ENCODE measurements at places on chromosomes 4 and X.

- no peak for DNase-seq
Measured at GRCh38 chr4:159159611-159160010, 56.7 kb downstream of the RAPGEF2 start.

DNA sequence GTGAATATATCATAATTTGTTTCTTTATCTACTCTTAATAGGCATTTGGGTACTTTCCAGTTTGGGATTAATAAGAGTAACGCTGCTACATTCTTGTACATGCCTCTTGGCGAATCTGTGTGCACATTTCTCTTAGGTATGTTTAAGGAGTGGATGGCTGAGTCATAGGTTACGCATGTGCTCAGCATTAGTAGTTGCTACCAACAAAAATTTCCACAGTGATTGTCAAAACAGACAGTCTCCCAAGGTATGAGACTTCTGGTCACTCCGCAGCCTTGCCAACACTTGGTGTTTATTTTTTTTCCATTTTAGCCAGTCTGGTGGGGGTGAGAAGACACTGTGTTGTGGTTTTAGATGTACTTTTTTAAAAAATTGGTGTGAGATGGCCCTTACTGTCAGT, 44.6 kb downstream of the FGFBP1 start:
- peak; percentile 99 for DNase-seq

GRCh38 chr4:100366213-100366612, 151.6 kb downstream of the EMCN start:
- peak; percentile 59 for DNase-seq

DNA sequence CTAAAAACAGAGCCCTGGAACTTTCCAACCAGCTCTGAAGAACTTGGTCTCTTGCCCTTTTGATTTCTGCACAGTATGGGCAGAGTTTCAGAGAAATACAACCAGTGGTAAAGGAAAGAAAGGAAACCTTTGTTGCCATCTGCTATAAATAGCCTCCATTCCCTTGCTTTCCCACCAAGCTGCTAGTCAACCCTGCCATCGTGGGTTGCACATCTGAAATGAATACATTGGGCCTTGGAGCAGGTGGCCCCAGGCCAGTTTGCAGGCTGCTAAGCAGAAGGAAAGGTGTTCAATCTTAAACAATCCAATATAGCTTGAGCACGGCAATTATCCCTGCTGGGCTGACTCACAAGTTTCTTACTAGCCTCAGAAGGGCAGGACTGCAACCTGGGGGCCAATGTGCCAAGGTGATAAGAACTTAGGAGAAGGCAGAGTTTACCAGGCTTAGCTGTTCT, 142.5 kb downstream of the PPARGC1A start:
- no peak for DNase-seq

DNA sequence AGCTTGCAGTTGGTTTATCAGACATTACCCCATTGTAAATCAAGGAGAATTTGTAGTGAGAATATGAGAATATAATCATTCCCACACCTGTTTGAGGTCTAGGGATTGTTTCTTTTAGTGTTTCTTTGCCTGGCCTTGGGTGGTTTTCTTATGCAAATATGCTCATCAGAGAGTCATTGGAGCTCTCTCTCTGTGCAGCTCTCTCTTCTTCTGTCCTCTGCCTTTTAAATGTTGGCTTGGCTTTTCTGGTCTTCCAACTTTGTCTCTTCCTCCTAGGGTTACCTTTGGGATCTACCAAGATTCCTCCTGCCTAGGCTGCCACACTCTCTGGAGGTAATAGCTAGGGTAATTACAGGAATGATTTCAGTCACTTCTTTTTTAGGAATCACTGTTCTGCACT, 102.3 kb upstream of the ARSJ start:
- DNase-seq: no peak

DNA sequence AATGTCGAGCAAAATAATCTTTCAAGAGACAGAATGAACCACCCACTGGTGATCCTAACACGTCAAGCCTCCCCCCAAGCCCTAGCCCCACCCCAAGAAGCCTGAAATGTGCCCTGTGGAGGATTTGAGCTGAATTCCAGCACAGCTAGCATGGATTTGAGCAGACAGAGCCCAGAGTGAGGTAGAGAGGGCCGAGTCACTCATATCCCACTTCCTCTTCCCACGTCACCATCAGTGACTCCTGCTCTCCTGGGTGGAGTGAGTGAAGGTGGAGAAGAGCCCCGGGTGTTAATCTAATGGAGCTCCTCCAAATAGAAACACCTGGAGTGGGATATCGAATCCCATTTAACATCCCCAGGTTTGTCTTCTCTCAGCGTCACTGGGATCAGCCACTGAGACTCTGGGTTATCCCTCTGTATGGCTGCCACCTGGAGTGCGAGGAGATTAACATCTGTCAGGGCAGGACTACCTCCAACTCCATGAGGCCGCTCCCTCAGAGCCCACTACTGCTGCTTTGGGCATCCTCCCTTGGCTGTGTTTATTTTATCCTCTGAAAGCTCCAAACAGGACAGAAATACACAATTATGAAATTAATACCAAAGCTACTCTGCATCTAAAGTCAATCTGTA, 136.6 kb downstream of the NWD2 start:
- DNase-seq: no peak

DNA sequence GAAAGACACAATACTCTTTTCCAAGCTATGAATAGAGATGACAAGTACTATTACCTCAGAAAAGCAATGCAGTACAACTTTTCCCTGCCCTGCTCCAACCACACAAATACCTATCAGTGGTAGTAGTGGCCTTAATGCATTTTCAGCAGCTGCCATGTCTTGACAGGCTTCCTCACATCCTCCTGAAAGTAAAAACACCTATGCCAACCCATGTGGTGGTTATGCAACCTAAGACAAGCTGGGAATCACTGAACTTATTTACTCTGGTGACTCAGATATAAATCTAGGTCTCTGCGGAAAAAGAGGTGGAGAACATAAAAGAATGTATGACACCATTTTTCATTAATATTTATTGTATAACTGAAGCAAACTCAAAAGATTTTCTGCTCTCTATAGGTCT, 14.5 kb downstream of the WDFY3 start:
- DNase-seq: peak; percentile 96

GRCh38 chr4:40575846-40576245, 53.8 kb downstream of the RBM47 start:
- peak; percentile 45 for DNase-seq
